ENCODE measurements at places on chromosomes 12 and 14.
A peak's percentile ranks its signal among the peaks of the same experiment; 100 is the strongest.

- no peaks in the 10 kb centered on the region for H3K4me1 ChIP-seq
- H3K4me3 ChIP-seq: no peak overlapping the region
- no peak for DNase-seq
- no peak overlapping the region for H3K27ac ChIP-seq
- H3K36me3 ChIP-seq: no peaks in the 10 kb centered on the region
These were observed 157.5 kb downstream of the TMTC3 start for GRCh38 chr12:88299567-88300101.

DNA sequence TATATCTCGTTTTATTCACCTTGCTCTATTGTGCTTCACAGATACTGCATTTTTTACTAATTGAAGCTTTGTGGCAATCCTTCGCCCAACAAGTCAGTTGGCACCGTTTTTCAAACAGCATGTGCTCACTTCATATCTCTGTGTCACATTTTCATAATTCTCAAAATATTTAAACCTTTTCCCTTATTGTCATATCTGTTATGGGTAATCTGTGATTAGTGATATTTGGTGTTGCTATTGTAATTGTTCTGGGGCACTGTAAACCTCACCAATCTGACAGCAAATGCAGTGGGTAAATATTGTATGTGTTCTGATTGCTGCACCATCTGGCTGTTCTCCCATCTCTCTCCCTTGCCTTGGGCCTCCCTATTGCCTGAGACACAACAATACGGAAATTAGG lies 191.3 kb downstream of the BTG1 start:
- H3K27me3 ChIP-seq: no peaks in the 10 kb centered on the region
- DNase-seq: no peak
- no peak overlapping the region for H3K27ac ChIP-seq

DNA sequence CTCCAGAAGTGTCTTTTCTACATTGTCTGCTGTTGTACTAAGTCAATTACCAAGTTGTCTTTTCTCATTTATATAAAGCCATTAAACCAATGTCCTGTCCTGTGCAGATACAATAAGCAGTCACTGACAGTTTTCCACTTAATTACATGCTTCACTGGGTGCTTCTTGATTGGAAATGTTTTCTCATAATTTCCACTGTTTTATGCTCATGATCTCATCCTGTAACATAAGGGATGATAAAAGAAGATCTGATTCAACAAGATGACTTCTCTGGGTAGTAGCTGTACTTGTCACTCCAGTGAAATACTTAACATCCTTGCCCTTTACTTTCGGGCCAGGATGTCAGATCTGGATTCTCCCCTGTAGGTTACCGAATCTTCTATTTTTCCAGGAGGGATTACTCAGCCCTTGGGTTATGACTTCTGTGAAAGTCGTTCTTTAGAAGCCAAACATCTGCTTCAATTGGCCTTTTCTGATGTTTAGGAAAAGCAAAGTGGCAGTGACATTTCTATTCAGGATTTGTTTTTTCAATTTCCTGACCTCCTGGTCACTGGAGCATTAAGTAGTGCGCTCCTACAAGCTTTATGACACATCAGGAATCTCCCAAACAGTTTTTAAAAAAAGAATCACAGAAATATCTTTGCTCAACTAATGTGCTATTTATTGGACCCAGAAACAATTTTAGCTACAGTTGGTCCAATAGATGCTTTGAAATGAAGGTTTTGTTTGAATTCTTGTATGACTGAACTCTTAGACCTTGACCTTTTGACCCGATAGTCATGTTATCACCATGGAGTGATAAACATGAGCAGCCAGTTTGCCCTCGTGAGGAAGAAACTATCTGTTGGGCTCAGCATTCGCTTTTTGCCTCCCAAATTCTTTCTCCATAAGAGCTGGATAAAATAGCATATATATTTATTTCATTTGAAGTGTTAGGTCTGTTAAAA lies 234.5 kb upstream of the SSTR1 start:
- H3K27ac ChIP-seq: no peak overlapping the region
- no peaks in the 10 kb centered on the region for H3K4me1 ChIP-seq
- no peaks in the 10 kb centered on the region for H3K36me3 ChIP-seq
- H3K4me3 ChIP-seq: no peak overlapping the region

GRCh38 chr12:22046090-22046967 lies at the start of gene CMAS:
CMAS (plus strand) TSS chr12:22046218; CDS start chr12:22046304, 86 bp downstream.
- H3K27me3 ChIP-seq: no peaks in the 10 kb centered on the region
- H3K36me3 ChIP-seq: no peaks in the 10 kb centered on the region
- peak within 1 kb of the TSS; percentile 13 for H3K27ac ChIP-seq
- H3K4me1 ChIP-seq: peaks cover 6% of the 10 kb centered on the region

DNA sequence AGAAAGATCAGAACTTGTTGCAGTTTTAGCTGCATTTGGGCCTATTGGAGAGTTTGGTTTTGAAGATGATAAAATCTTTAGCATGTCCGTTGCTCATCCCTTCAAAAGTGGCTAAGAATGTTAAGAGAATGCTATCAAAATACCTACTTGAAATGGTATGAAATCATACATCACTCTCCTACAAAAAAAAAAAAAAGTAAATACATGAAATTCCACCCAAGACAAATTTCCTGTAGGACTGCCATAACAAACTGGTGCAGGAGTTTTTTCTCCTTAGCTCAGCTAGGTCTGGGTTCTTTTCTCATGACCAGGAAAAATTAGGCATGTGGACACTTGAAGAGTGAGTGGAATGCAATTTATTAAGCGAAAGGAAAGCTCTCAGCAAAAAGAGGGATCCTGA lies 15.9 kb upstream of the FAR2 start:
- H3K4me3 ChIP-seq: no peak overlapping the region
- no peak overlapping the region for H3K27ac ChIP-seq
- no peaks in the 10 kb centered on the region for H3K4me1 ChIP-seq
- no peaks in the 10 kb centered on the region for H3K27me3 ChIP-seq

- no peaks in the 10 kb centered on the region for H3K4me1 ChIP-seq
- H3K4me3 ChIP-seq: no peak overlapping the region
- H3K36me3 ChIP-seq: no peaks in the 10 kb centered on the region
- H3K27ac ChIP-seq: no peak overlapping the region
- no peaks in the 10 kb centered on the region for H3K27me3 ChIP-seq
These were observed 43.5 kb downstream of the CKAP4 start for GRCh38 chr12:106204312-106204711.

- DNase-seq: no peak
- no peaks in the 10 kb centered on the region for H3K27me3 ChIP-seq
- no peak overlapping the region for H3K27ac ChIP-seq
- no peaks in the 10 kb centered on the region for H3K4me1 ChIP-seq
- no peak overlapping the region for H3K4me3 ChIP-seq
These were observed 52.4 kb downstream of the RFLNA start for GRCh38 chr12:124347335-124347734.

DNA sequence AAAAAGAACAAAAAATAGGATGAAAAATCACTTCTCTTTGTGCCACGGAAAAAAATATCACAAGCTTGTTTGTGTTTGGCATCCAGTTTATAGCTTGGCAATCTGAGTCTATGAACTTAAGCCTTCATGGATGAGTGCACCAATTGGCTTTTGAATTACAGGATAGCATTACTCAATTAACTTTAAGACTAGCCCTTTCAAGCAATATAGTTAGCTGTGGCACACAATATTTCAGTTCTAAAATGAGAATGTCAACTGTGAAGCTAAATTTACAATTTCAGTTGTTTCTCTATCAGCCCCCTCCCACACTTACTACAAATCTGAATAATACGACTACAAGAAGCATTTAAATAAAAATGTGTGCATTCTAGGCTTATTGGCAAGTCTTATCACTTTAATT lies 8.3 kb downstream of the RERG start:
- no peak for DNase-seq
- H3K4me3 ChIP-seq: no peak overlapping the region
- H3K27me3 ChIP-seq: no peaks in the 10 kb centered on the region
- no peak overlapping the region for H3K27ac ChIP-seq

- H3K4me3 ChIP-seq: peak overlapping the region; percentile 84
- H3K36me3 ChIP-seq: no peaks in the 10 kb centered on the region
- H3K4me1 ChIP-seq: peaks cover 56% of the 10 kb centered on the region
- peak overlapping the region; percentile 11 for H3K27ac ChIP-seq
These were observed 12.4 kb upstream of the ITGB7 start for GRCh38 chr12:53219292-53219955.

DNA sequence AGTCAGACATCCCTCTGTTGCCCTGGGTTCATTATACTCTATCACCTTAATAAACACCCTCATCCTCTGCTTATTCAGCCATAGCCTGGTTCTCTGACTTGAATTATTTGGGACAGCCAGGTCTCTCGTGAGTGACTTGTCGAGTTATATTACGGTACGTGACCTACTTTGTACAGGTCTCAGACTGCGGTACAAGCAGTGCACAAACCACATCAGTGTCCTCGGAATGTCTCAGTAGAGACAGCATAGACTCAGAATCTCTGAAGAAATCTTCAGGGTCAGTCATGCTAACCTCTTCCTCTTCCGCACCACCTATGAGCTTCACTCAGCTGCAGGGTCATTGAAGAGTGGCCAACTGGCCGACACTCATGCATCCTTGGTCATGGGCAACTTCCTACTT lies 860.8 kb downstream of the BCL11B start:
- H3K36me3 ChIP-seq: no peaks in the 10 kb centered on the region
- H3K27ac ChIP-seq: no peak overlapping the region

- no peaks in the 10 kb centered on the region for H3K36me3 ChIP-seq
- DNase-seq: no peak
- H3K27me3 ChIP-seq: no peaks in the 10 kb centered on the region
- no peak overlapping the region for H3K27ac ChIP-seq
- H3K4me3 ChIP-seq: no peak overlapping the region
These were observed 223.0 kb downstream of the SLC6A15 start for GRCh38 chr12:84689638-84690037.

DNA sequence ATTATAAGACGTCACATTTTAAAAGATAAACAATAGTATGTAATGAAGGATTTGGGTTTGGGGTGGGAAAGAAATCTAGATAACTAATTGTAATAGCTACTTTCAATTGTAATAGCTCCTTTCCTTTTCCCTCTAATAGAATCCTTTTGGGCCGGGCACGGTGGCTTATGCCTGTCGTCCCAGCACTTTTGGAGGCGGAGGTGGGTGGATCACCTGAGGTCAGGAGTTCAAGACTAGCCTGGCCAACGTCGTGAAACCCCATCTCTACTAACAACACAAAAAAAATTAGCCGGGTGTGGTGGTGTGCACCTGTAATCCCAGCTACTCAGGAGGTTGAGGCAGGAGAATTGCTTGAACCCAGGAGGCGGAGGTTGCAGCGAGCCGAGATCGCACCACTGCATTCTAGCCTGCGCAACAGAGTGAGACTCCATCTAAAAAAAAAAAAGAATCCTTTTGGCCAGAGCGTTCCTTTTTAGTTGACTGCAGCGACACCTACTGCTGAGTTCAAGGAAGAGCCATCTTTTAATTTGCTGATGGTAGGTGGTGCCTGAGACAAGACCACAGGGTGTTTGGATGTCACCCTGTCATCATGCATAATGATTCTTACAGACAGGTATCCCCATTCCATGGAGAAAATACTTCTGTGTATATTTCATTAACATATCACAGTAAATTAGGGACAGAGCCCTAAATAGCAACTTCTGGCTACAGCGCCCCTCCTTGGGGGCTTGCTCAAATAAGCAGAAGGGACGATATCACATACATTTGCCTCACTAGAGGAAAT lies 79.5 kb downstream of the ARMH4 start:
- no peaks in the 10 kb centered on the region for H3K27me3 ChIP-seq
- H3K4me1 ChIP-seq: no peaks in the 10 kb centered on the region
- H3K36me3 ChIP-seq: no peaks in the 10 kb centered on the region
- peak; percentile 51 for DNase-seq
- H3K27ac ChIP-seq: no peak overlapping the region
- H3K4me3 ChIP-seq: no peak overlapping the region

- H3K36me3 ChIP-seq: no peaks in the 10 kb centered on the region
- H3K4me3 ChIP-seq: no peak overlapping the region
- no peaks in the 10 kb centered on the region for H3K4me1 ChIP-seq
- no peak overlapping the region for H3K27ac ChIP-seq
- DNase-seq: no peak
- peaks cover 3% of the 10 kb centered on the region for H3K27me3 ChIP-seq
These were observed 16.7 kb upstream of the FAM234B start for GRCh38 chr12:13027508-13027907.

DNA sequence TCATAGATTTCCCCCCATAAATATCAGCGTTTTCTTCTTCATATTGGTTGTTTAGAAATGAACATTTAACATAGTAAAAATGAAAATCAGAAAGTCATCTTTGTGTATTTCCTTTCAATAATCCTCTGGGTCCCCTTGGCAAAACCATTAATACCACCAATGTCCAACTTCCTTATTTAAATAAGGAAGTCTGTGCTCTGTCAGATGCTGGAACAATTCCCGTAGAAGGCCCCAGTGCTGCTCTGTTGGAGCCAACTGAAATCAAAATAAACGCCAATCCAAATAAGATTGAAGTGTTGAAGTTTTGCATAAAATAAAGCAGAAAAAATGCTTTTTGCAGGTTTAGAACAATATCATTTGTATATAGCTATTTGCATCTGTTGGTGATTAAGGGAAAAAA lies 93.1 kb downstream of the PPM1H start:
- no peaks in the 10 kb centered on the region for H3K27me3 ChIP-seq
- no peaks in the 10 kb centered on the region for H3K36me3 ChIP-seq
- no peak overlapping the region for H3K4me3 ChIP-seq
- no peak for DNase-seq
- H3K27ac ChIP-seq: no peak overlapping the region

DNA sequence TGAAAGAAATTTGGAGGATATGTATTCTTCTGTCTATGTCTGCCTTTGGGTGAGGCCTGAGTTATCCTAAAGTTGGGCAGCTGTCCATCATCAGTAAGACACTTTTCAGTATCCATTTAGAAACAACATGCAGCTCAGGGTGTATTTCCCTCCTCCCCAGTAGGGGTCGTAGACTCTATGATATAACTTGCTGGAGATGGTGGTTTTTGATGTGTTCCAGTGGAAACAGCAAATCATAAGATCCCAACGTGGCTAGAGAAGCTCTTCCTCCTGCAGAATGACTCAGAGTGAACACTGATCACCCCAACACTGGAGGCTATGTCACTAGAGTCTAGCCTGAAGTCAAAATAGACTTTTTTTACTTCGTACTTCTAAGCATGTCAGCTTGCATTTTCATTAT lies 331.6 kb upstream of the STXBP6 start:
- H3K27me3 ChIP-seq: no peaks in the 10 kb centered on the region
- no peaks in the 10 kb centered on the region for H3K36me3 ChIP-seq
- no peak for DNase-seq
- no peak overlapping the region for H3K4me3 ChIP-seq

DNA sequence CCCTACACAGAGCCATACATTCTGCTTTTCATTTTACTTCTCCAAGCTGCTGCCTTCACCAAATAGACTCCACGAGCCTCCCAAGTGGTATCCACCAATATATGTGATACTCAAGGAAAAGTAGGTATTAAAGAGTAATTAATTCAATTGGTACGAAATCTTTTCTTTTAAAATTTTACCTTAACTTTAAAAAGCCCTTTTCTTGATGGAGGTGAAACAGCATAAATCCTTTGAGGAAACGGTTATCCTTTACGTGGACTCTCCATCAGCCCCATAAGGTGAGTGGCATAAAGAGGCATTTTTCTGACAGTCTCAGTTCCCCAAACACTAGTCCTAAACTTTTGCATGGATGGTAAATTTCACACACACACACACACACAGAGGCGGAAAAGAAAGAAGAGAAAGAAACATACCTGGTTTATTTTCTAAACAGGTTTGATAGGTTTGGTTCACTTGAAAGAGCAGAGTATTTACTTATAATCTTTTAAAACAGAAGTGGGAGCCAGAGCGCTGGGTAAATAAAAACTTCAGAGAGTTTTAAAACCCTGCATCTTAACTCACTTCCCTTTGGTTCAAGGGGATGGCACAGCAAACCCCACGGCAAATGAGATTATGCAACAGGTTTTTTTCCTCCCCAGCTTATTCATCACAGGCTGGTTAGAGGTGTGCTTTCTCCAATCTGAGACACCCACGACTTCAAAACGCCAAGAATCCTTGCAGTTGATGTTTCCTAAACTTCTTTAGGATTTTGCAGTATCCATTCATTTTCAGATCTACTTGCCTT lies 1.9 kb downstream of the DUSP16 start:
- peak overlapping the region; percentile 74 for H3K4me3 ChIP-seq
- H3K27ac ChIP-seq: peak overlapping the region; percentile 55
- peaks cover 18% of the 10 kb centered on the region for H3K4me1 ChIP-seq
